ENCODE measurements at places on chromosomes 7 and 10.

- DNase-seq: peak; percentile 84
These were observed 17.9 kb upstream of the FIGNL1 start for GRCh38 chr7:50467817-50468610.

DNA sequence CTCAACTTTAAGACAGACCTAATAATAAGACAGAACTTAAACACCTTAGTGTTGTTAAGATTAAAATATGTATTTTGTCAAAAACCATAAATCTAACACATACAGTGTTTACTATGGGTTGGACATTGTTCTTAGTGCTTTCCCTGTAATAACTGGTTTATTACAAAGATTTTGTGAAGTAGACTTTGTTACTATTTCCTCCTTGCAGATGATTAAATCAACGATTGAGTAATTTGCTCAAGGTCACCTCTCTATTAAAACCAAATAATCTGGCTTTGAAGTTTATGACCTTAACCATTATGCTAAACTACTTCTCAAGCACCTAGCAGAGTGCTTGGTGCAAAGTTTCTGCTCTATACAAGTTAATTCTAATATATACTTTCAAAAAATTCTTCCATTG lies 102.7 kb upstream of the FAM3C start:
- no peak for DNase-seq

- DNase-seq: peak; percentile 97
These were observed at the start of gene BMPR1A for GRCh38 chr10:86756511-86757112. TSS of gene BMPR1A (plus strand) at chr10:86756619. CDS start at chr10:86876019, 119,400 bp downstream.

GRCh38 chr10:118259288-118259906 lies 82.7 kb downstream of the FAM204A start:
- DNase-seq: peak; percentile 84

GRCh38 chr7:116342125-116342524 lies 131.8 kb downstream of the TES start:
- DNase-seq: no peak

DNA sequence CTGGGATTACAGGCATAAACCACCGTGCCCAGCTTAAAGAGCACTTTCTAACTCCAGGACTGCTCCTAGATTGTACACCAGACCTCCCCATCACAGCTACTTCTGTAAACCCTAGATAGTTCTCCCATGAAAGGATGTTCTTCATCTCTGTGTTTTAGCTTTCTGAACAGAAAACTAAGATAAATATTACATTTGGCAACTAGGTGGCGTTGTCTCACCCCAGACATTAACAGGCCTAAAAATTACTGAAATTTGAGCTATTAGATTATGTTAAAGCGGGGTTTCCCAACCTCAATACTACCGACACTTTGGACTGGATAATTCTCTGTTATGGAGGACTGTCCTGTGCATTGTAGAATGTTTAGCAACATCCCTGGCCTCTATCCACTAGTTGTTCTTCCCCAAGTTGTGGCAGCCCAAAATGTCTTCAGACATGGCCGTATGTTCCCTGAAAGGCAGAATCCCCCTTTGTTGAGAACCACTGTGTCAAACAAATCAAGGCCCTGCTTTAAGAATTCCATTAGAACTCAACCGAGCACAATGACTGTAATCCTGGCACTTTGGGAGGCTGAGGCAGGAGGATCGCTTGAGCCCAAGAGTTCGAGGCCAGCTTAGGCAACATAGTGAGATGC lies 19.1 kb downstream of the ATOH7 start:
- DNase-seq: no peak

DNA sequence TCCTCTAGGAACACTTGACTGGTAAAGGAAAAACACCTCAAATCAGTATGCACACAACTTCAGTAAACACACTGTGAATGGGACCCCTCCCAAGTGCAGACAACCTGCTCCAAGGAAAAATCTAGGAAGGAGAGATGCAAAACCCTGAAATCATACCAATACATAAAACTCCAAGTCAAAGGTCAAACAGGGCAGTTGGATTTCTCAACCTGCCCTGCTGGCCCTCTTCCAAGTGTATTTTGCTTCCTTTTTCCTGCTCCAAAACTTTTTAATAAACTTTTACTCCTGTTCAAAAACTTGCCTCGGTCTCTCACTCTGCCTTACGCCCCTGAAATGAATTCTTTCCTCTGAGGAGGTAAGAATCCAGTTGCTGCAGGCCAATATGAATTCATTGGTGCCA lies 665.1 kb downstream of the SORCS1 start:
- DNase-seq: no peak

DNA sequence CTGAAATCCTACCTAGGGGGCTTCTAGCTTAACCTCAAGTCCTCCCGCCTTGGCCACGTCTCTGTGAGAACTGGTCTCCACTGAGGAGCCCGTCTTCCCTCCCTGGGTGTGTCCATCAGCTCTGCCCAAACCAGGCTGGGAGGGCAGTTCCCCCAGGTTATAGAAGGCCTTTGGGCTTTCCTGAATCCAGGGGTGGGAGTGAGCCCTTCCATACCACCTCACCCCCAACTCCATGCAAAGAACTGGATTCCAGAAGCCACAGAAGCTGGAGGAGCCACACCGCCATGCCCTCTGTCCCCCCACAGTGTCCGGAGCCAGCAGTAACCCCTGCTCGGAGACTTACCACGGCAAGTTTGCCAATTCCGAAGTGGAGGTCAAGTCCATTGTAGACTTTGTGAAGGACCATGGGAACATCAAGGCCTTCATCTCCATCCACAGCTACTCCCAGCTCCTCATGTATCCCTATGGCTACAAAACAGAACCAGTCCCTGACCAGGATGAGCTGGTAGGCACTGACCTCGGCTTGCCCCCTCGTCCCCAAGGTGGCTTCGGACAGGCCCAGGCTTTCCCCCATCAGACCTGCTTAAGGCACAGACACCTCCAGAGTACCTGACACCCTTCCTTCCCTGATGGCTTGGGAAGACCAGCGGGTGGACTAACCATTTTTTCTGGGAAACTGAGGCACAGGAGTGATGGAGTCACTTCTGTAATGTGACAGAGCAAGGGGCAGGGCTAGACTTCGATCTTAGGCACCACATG lies 4.7 kb downstream of the CPA1 start:
- DNase-seq: no peak

GRCh38 chr10:133379152-133379800 lies at the start of gene PAOX:
TSS of gene PAOX (plus strand) at chr10:133379262. CDS start at chr10:133379317, 55 bp downstream.
- DNase-seq: peak; percentile 81

- no peak for DNase-seq
These were observed 6.1 kb upstream of the GUSB start for GRCh38 chr7:65988084-65988483.

DNA sequence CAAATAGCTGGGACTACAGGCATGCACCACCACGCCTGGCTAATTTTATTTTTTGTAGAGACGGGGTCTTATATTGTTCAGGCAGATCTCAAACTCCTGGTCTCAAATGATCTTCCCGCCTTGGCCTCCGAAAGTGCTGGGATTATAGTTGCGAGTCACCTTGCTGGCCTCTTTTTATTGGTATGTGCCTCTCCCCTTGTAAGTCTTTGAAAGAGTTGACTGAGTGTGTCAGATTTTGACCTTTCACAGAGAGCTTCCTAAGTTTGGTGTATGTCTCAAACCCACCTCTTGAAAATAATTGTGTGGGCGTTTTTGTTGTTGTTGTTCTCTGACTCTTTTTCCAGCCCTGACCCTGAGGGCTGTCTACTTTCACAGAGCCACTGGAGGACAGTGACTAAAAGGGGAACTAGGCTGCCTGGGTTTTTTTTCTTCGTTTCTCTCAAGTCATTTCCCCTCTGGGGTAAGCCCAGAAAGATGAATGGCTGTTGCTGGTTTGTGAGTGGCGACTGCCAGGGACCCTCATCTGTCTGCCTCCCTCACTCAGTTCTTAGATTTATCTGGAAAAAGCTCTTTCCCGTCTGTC lies 262.8 kb downstream of the ZEB1 start:
- DNase-seq: no peak

DNA sequence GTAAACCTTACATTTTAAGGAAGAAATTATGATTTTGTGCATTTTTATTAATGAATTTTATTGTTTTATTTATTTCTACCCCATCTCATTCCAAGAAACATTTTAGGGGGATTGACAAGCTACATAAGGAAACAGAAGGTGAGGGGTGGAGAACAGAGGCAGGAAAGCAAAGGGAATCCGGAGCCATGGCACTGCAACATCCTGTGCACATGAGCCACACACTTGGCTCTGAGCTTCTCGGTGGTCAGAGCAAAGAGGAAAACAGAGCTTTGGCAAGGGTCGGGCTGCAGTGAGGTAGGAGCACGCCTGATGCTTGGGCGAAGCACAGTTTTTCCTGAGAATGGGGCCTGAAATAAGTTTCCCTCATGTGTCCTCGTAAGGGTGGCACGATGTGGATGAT lies 68.9 kb downstream of the COL13A1 start:
- no peak for DNase-seq

DNA sequence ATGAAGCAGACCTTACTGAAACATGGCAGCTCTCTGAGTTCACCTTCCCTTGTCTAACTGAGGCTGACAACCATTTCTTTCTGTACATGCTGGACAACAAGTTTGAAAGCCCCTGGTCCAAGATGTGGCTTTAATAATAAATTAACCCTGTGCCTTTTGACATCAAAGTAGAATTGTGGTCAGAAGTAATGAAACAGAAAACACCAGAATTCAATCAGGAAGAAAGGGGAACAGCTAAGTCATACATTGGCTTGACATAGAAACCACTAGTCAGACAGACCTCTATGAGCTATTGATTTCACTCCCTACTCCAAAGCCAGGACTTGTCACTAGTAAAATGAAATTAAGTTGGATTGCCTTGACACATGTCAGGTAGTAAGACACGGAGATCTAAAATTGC lies 175.2 kb upstream of the ASAH2 start:
- DNase-seq: no peak

DNA sequence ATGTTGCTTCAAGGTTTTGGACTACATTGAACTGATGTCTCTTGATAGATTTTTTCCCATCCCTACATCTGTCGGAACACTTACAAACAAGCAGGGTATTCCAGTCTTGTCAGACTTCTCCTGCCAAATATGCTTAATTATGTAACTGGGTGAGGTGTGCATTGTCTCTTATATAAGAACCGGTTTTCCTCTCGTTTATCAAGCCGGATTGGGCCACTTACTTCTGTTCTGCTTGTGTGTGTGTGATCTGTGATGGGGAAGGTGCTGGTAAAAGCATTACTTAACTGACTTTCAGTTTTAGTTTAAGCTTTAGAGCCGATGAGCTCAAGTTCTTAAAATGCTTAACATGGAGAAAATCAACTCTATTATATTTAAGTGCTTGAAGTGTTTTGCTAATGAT lies 57.9 kb downstream of the OTUD1 start:
- no peak for DNase-seq

DNA sequence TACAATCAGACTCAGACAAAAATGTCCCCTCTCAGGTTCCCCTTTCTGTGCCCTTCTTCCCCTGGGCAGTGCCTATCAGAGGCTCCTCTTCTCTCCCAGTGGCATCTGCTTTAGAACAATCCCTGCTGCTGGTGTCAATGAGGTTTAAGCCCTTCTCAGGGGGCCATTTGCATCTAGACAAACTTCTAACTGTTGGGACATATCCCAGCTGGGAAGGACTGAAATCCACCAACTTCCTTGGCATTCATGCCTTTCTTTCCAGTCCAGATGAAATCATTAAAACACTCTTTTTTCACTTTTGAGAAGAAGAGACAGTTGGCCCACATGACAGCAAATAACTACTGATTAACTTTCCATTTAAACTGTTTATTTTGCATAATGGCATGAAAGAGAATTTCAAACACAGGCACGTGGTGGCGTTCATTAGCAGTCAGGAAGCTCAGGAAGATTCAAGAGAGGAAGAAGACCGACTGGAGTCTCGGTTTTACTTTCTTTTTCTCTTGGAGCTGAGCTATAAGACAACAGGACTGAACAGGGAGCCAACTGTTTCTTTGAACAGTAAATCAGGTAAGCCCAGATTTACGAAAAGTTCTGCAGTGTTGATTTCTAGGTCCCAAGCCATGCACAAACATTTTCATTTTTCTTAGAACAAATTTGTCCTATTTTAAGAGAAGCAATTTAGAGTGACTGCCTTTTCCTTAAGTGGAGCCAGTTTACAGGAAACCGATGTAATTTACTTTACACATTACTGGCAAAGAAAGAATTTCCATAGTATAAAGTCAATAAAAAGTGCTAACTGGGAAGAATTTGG lies at the start of gene GIMAP2:
Gene GIMAP2, plus strand, starts transcription at position 488 of the 811 bp plus-strand sequence. CDS start 1,354 bp downstream, outside the sequence.
- no peak for DNase-seq

GRCh38 chr10:79128923-79129305 lies 60.1 kb downstream of the ZMIZ1 start:
- DNase-seq: no peak

- DNase-seq: no peak
These were observed 121.5 kb downstream of the TWIST1 start for GRCh38 chr7:18995811-18996426.

- DNase-seq: no peak
These were observed 40.1 kb upstream of the AKR1C2 start for GRCh38 chr10:5043716-5044115.

DNA sequence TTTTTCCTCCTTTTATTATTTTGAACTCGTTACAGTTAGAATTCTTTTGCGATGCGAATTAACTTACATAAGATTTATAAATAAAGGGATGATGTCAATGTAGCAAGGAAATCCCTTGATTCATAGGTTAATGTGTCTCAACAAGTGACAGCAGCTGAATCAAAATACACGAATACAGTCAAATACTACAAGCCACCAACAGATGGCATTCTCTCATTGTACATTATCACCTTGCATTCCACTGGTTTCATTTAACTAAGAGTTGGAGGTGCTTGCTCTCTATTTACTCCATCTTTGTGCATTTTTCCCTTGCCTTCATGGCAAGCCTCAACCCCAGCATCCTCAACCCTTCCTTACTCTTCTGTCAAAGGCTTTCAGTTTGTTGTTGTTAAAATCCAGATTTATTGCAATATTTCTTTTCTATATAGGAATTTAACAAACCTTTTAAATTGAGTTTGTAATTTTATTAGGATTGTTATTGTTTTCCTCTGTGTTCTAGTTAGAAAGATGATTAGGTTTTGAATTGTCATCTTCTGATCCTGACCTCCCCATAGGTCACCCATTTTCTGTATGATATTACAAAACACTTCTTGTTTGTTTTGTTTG lies 78.3 kb downstream of the SLC25A40 start:
- no peak for DNase-seq

Data from ecto neural progenitor cell (in vitro differentiated cells).